ENCODE measurements at places on chromosomes 13 and 19.

- no peak for DNase-seq
Observed at GRCh38 chr13:68509734-68510621, 1279.8 kb upstream of the PCDH9 start.

DNA sequence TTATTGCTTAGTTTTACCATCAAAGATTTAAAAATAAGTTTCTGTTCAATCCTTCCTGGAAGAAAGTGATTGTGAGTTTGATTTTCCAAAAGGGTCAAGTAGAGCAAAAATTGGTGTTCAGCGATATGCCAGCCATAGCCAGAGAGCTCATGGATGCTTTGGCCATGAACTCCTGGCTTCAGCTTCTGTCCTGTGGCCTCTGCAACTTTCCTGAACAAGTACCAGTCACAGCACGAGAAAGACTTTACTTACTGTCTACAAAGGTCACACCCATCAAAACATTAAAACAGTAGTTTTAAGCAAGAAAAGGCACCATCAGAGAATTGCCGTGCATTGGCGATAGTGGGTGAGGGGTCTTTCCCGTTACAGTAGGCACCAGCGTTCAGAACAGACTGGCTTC is 753.0 kb upstream of the SGCG start:
- no peak for DNase-seq

- no peak for DNase-seq
Observed at GRCh38 chr13:98446234-98446621, 130.7 kb downstream of the STK24 start.

DNA sequence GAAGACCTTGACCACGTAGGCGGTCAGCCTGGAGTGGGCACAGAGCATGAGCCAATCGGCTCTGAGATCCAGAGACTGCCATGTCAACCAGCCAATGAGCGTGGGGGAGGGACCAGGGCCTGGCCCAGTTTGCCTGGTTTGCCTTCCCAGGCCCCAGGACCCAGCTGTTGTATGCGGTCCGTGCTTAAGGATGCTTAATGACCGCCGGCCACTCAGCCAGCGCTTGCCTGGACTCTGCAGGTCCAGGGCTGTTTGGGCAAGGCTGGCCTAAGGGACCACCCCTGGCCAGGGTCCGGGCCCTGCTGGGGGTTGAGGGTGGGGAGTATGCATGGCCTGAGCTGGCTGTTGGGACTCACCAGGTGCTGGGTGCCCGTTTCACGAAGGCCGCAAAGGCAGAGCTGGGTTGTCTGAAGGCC is 23.1 kb upstream of the TNFSF14 start:
- no peak for DNase-seq

GRCh38 chr13:51834581-51835171 is 10.3 kb downstream of the TMEM272 start:
- no peak for DNase-seq

All from endothelial cell (in vitro differentiated cells).